Spleen (tissue), 13 donors: ENCODE measurements at places on chromosomes 7 and 10. TPM values are rescaled to one million over a fixed set of nuclear protein-coding genes. Genes with fewer than 3 reads are reported as not detected.

The ARHGEF5 gene
- 11.3 TPM for total RNA-seq

The GLCCI1 gene
- 43.3 TPM for total RNA-seq

The MSMB gene
- total RNA-seq = not detected

The CTTNBP2 gene
- total RNA-seq = 8.3 TPM

The ASAH2 gene
- total RNA-seq = 1.4 TPM

The TMEM184A gene
- not detected for total RNA-seq

The GPR85 gene
- total RNA-seq = 4.8 TPM

The EPO gene
- not detected for total RNA-seq

The HOXA10 gene
- not detected for total RNA-seq

The SEMA3D gene
- total RNA-seq = 116 TPM

The NPC1L1 gene
- not detected for total RNA-seq

The LRRD1 gene
- total RNA-seq = not detected

The LRRC18 gene
- total RNA-seq = not detected

The LIPM gene
- not detected for total RNA-seq

The OR2A12 gene
- not detected for total RNA-seq

The ARHGAP22 gene
- total RNA-seq = 0.56 TPM

The SAMD9L gene
- total RNA-seq = 61.3 TPM

The ANKRD1 gene
- total RNA-seq = 0.83 TPM

The TBC1D12 gene
- 21.6 TPM for total RNA-seq

The EBLN1 gene
- not detected for total RNA-seq

The CPN1 gene
- total RNA-seq = not detected

The EFCAB10 gene
- total RNA-seq = not detected

The PAOX gene
- 22.8 TPM for total RNA-seq
